Stimulated activated naive CD4-positive, alpha-beta T cell (primary cell): ENCODE measurements at places on chromosomes 4 and X.

DNA sequence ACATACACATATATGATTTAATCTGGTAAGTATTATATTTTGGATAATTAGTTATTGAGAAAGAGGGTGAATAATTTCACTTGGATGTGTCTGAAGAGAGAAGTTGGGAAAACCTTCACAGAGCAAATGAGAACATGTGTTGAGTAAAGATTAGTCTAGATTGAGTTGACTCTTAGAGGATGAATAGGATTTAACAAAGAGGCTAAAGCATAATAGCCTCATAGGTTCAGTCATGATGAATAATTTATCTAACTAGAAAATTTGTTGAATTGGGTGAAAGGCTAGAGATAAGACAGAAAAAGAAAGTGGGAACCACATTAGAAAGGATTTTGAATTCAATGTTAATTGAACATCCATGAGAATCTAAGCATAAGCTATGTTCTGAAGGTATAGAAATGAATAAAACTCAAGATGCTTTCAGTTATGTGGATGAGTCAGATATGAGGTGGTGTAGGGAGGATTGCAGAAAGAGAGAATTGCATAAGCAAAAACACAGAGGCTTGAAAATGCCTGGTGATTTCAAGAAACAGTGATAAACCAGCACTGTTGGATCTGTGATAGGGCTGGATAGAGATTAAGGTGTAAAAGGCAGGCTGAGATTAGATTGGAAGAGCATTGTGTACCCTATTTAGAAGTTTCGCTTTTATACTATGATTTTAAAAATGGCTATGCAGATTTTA lies 207.6 kb upstream of the NR3C2 start:
- no peak for DNase-seq

GRCh38 chr4:186700746-186701145 lies 22.9 kb downstream of the FAT1 start:
- no peak for DNase-seq

GRCh38 chrX:119455264-119455663 lies 13.0 kb upstream of the SLC25A5 start:
- DNase-seq, result no peak

DNA sequence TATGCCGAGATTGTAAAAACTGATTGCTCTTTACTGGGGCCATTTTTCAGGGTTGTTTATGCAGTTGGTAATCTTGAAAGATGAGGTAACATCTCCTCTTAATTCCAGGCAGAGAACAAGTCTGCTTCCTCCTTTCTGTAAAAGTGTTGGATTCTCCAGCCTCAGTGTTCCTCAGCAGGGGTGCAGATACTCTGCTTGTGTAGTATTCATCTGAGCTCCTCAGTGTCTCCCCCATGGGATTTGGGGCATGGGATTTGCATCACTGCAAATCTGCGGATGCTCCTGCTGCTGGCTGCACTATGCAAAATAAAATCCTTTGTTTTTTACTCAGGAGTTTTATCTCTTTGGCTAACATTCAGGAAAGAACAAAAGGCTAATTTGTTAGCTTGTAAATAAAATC lies 104.9 kb upstream of the ATP8A1 start:
- DNase-seq, result no peak

- no peak for DNase-seq
Observed at GRCh38 chrX:57177070-57177469, 39.9 kb upstream of the SPIN2A start.

DNA sequence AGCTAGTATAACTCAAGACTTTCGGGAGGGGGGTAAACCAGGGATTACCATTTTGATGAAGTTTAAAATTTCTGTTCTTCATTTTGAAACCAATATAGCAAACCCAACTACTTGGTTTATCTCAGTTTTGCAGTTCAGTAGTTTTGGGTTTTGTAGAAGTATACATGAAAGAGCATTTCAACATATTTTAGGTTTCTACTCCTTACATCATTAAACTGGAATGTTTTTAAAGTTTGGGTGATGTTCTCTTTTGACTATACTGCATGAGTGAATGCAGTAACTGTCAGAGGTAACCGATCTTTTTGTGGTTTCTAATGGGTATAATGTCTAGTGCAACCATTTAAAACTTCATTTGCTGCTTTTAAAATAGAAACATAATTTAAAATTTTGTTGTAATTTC lies 248.3 kb upstream of the MAD2L1 start:
- no peak for DNase-seq

DNA sequence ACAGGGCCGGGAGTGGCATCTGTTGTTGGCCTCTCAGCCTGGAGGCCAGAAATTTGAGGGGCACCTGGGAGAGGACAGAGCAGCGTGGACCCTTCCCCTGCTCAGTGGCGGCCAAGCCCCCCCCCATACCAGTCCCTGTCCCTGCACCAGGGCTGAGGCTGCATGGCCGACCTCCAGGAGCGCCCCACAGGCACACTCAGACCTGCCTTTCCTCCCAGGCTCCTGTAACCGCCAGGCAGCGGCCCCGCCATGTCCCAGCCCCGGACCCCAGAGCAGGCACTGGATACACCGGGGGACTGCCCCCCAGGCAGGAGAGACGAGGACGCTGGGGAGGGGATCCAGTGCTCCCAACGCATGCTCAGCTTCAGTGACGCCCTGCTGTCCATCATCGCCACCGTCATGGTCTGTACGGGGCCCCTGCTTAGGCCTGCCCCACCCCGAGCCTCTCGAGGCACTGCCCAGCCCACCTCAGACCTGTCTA lies 15.3 kb downstream of the TMEM175 start:
- no peak for DNase-seq

DNA sequence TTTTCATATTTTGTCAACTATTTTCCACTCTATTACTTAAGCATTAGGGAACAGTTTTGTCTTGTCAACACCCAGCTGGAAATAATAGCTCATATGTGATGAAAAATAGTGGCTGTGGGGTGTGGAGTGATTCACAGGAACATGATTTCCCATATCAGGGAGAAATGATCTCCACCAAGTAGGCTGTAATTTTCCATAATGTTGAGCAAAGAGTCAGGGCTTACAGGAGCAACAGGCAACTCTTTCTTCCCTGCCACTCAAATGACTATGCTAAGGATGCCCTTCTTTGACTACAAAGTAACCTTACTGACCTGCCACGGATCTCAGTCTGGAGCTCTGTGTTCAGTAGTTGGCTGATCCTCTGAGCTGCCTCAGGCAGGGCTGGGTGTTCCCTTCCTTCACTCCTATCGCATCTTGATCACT lies 90.0 kb upstream of the GATB start:
- DNase-seq, result no peak

DNA sequence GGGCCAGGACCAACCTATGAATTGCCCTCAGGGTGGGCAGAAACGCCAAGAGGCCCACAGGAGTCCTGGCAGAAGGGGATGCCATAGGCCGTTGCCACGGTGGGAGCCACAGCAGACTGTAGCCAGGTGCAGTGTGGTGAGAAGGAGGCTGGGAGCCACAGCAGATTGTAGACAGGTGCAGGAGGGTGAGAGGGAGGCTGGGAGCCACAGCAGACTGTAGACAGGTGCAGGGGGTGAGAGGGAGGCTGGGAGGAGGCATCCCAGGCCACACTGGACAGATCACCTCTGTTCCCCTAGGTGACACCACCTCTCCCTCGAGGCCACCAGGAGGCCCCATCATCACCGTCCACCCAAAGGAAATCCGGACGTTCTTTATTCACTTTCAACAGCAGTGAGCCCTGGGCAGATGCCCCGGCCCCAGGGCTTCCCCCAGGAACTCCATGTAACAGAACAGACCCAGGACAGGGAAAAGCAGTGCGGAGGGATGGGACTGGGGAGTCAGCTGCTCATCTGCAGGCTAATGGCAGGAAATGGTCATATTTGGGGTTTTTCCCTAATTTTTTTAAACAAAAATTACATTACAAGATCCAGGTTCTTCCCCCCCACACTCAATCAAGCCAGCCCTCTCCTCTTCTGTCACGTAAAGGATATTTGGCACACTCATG lies 19.5 kb upstream of the MRFAP1 start:
- DNase-seq, result no peak

DNA sequence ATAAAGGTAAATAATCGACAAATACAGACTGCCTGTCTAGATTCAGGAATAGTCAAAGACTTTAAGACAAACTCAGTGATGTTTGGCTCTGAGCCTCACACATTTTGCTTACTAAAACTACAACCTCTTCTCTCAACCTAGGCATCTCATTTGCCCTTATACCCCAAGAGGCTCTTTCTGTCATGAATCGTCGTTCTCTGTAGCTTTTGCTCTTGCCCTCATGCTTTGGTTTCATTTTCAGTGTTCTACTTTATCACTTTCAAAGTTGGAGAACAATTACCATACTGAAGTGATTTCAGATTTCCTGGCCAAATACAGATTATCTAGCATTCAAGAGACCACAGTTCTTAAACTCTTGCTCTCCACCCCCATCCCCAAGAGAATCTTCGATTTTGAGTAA lies 114.1 kb upstream of the RAP2C start:
- DNase-seq, result no peak

DNA sequence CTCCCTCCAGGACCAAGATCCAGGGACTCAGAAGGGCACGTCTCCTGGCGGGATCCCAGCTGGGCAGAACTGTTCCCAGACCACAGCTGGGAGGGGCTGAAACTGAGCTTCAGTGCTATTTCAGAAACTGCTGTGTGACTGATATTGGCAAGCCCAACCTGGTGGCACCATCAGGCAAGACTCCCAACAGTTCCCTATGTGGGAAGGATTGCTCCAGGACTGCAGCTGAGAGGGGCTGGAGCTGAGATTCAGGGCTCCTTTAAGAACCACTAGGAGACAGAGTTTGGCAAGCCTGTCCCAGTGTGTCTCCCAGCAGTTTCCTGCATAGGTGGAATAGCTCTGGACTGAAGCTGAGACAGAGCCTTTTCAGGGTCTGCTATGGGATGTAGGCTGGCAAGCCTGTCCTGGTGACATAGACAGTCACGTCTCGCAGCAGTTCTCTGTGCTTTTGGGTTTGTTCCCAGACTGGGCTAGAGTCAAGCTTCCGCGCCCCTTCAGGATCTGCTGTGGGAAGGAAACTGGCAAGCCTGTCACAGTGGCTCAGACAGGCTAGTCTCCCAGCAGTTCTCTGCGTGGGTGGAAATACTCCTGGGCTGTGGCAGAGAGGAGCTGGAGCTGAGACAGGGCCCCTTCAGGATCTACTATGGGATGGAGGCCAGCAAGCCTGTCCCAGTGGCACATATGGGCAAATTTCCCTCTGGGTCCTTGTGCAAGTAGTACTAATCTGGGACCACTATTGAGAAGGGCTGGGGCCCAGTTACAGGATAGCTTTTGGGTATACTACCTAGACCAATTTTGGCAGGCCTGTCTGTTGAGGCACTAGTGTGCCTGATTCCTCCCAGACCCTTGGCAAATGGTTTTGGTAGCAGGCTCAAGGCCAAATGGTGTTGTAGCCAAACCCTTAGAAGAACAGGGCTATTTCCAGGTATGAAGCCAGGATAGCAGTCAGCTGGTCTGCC lies 20.2 kb upstream of the MED14 start:
- no peak for DNase-seq
